Activated CD4-positive, alpha-beta T cell treated with anti-CD3 and anti-CD28 coated beads, Interleukin-2, amount 50 U/mL, for 24 hours (primary cell): ENCODE measurements at places on chromosomes 7 and 10.

- no peak for DNase-seq
These were observed 41.2 kb upstream of the ZNF138 start for GRCh38 chr7:64753032-64753431.

DNA sequence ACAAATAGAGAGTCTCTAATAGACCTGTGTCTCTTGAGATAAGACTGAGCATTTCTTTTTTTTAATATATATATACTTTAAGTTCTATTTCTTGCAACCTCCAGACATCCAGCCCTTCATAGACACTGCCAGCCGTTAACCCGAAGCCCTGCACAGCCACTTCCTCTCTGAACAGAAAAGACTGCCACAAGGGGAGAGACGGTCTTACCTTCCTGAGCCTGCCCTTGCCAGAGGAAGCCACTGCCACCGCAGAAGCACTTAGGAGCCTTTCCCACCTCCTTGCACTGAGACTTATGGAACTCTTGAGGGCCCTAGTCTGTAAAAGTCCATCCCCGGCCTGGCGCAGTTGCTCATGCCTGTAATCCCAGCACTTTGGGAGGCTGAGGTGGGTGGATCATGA lies 31.8 kb upstream of the PRSS1 start:
- no peak for DNase-seq

GRCh38 chr7:92967238-92967637 lies 130.9 kb upstream of the CDK6 start:
- no peak for DNase-seq

GRCh38 chr7:133746847-133747246 lies 380.3 kb upstream of the LRGUK start:
- no peak for DNase-seq

GRCh38 chr7:105682341-105683060 lies 101.2 kb upstream of the EFCAB10 start:
- DNase-seq, result no peak

DNA sequence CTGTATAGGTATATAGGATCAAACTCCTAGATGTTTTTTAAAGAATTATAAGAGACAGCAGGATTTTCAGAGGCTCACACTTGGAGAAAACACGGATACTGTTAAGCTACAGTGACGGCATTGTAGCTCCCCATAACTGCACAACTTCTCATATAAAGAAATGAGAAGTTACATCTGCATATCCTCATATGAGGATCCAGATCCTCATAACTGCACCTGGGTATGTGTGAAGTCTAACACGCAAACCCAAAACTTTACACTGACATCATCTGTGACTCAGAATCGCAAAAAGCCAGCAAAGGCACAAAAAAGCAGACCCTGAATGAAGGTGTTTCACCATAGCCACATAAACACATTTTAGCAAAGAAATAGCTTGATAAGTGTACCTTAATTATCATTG lies 34.1 kb downstream of the NEBL start:
- no peak for DNase-seq

GRCh38 chr7:116522247-116522646 lies 2.6 kb upstream of the CAV1 start:
- DNase-seq, result no peak

- no peak for DNase-seq
These were observed 161.9 kb upstream of the ZMIZ1 start for GRCh38 chr10:78906734-78907390.

DNA sequence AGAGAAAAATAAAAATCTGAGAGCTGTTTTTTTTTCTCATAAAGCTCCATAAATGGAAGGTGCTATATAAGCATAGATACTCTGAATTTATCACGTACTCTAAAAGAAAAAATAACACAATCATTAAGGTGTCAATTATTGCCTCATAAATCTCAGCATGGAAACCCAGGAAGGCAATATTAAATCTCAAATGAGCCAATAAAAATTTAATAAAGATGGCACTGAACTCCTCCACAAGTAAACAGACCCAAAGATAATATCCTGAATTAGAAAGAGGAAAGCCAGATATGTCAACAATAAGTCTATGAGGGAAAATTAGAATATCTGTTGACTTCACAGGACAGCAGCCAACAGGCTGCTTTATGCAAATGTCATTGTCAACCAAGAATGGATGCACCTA lies 66.5 kb downstream of the CDK6 start:
- DNase-seq, result no peak

- DNase-seq, result no peak
These were observed 39.3 kb downstream of the WASL start for GRCh38 chr7:123709525-123709924.

- no peak for DNase-seq
These were observed 4.6 kb downstream of the H2BK1 start for GRCh38 chr7:151205730-151206129.

DNA sequence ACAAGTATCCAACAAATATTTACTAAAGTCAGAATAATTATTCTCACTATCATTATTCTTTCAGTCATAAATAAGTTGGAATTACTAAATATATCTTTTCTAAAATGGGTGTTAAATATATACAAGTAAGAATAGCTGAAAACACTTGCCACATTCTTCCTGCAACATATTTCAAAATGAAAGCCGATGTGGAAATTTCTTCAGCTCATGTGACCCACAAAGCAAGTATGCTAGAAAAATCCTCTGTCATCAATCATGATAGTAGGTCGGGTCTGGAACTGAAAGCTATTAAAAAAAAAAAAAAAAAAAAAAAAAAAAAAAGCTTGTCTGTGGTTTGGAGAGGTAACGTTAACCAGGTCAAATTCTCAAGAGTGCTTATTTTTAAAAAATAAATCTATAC lies 344.7 kb downstream of the NEBL start:
- no peak for DNase-seq

- DNase-seq, result peak; percentile 44
These were observed 221.7 kb downstream of the KLF6 start for GRCh38 chr10:3563298-3563697.

DNA sequence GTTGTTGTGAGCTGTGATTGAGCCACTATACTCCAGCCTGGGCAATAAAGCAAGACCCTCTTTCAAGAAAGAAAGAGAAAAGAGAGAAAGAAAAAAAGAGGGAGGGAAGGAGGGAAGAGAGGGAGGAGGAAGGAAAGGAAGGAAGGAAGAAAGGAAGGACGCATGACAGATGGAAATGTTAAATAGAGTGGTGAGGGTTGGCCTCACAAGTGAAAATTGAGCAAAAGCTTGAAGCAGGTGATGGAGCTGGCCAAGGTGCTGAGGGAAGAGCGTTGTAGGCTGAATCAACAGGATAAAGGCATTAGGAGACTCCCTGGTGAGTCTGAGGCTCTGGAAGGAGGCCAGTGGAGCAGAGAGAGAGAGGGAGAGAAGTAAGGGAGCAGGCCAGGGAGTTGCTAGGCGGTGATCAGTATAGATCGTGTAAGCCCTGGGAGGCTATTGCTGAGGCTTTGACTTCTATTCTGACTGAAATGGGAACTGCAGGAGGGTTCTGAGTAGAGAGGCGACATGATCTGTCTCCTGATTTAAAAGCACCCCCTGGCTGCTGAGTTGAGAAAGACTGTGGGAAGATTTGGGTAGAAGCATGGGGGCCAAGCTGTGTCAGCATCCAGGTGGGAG lies 26.5 kb upstream of the TMEM248 start:
- no peak for DNase-seq

DNA sequence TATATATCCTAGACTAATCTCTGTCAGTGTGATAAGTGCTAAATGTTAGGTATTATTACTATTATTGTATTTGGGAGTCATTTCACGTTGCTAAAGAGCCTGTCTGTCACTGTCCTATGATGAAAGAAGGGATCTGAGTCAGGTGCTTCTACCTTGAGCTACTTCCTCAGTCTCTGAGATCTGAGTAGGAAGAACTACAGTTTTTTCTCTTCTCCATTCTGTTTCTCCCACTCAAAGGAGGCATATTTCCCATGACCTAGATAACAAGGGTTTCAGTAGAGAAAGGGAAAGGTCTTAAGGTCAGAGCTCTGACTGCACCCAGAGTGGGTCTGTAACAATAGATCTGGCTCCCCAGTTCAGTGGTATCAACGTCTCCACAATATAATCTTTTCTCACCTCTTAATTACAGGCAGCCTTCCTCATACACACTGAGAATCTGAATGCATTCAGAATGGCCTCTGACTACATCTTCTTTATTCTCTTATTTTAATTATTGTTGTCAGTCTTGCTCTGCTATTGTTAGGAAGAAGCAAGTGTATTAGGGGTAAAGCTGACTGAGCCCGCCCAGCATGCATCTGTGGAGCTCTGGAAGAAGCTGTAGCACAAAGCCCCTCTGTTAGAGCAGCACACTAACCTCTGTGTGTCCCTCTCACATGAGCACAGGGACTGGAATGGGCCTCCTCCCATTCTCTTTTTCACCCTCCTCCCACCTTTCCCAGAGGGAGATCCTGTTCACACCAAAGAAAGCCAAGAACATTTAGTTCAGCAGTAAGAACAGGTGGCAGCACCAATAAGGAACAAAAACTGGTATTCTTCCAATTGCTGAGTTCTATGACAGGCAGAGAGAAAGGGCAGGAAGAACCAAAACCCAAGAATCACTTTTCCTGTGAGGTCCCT lies 38.1 kb downstream of the USP54 start:
- DNase-seq, result no peak

DNA sequence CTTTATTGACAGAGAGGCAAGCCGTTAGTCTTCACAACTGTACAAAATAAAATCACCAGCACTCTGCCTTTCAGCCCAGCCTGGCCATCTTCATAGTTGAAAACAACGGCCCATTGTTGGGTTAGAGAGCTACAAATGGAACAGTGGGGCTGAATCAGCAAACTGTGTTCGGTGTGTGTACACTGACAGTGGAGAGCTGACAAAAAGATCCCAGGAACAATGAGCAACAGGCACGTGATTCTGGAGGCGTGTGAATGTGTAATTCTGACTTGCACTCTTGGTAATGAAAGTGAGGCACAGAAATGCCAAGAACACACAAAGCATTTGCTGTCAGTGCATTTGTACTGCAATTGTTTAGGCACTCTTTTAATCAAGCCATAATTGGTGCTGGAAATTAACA lies 303.7 kb downstream of the WDR11 start:
- no peak for DNase-seq

GRCh38 chr7:51308696-51309095 lies 7.9 kb downstream of the COBL start:
- no peak for DNase-seq

DNA sequence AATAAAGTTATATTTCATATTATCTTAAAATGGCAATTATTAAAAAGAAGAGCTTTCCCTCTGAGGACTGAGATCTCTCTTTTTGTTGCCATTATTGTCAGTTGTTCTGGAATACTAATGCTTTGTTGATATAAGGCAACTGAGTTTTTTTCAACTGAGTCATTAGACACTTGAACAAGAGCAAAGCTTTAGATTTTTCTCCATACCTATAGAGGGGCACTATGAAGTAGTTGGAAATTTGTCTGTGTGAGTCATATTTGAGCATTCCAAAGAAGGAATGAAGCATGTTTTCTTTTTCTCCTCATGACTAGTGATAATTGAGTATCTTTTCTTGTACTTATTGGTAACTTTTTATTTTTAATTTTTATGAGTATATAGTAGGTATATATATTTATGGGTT lies 24.5 kb downstream of the RPA3 start:
- no peak for DNase-seq

DNA sequence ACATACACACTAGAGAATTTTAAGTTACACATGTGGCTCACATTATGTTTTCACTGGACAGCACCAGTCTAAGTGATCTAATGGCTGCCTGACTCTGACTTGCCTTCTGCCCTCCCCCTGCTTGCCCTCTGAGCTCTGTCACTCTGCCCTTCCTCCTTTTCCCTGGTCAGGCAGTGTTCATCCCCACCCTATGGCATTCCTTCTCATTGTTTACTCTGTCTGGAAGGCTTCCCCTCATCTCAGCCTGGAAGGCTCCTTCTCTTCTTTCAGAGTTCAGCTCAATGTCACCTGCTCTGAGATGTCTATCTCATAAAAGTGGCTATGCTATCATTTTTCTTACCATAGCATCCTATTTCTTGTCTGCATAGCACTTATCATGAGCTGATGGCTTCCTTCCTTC lies 305.7 kb downstream of the BMPER start:
- DNase-seq, result no peak

DNA sequence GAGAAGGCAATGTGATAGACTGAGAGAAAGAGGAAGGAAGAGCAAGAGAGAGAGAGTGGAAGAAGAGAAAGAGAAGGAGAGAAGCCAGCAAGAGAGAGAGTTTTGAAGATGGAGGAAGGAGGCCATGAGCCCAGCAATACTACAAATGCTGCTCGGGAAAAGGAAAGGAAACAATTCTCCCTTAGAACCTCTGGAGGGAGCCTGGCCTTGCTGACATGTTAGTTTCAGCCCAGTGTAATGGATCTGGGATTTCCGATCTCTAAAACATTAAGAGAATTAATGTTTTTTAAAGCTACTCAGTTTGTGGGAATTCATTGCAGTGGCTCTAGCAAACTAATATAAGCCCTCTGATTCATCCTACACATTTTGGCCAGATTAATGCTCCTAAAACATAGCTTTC lies 206.8 kb upstream of the MTPN start:
- no peak for DNase-seq

- DNase-seq, result no peak
These were observed 25.5 kb downstream of the VOPP1 start for GRCh38 chr7:55546814-55547213.

GRCh38 chr7:137006293-137006692 lies 137.8 kb downstream of the CHRM2 start:
- DNase-seq, result no peak

DNA sequence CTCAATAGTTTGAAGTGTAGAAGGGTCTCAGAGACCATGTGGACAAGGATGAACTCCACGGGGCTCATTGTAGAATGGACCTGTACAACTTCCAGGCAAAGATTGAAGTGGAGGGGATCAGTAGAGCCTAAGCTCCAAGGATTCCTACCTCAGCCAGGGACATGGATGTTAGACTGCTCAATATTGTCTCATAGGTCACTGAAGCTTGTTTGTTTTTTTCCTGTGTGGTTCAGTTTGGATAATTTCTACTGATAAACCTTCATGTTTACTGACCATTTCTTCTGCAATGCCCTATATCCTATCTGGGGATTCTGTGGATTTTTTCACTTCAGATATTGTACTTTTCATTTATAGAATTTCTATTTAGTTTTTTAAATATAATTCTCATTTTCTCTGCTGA lies 8.9 kb downstream of the DYDC2 start:
- no peak for DNase-seq

- DNase-seq, result no peak
These were observed 36.1 kb downstream of the AGK start for GRCh38 chr7:141587304-141587703.

GRCh38 chr7:96085953-96086352 lies 235.9 kb downstream of the SLC25A13 start:
- DNase-seq, result no peak

DNA sequence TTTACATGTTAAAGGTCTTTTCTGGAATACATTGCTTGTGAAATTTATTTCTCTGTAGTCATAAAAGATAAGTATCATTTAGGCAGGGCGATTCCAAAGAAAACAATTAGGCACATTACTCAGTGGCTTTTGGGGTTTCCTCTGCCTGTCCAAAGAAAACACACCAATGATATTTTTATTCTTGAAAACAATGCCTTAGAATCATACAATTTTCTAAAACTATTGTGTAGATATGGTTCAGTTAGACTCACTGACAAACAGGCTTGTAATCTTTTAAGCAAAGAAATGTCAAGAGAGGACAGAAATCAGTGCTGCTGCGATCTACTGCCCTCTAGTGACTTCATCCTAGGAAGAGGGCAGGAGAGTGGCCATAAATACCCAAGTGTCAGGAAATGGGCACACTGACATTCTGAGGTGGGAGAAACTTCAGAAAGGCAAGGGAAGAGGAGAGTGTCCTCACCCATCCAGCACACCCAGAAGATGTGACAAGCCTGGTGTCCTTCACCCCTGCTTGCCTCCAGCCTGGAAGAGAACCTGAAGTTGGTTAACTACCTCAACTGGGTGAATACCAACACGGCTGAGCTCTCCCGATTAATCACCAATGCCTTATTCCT lies 120.5 kb downstream of the GALNT11 start:
- DNase-seq, result no peak
